ENCODE measurements at places on chromosomes 2 and 18.

DNA sequence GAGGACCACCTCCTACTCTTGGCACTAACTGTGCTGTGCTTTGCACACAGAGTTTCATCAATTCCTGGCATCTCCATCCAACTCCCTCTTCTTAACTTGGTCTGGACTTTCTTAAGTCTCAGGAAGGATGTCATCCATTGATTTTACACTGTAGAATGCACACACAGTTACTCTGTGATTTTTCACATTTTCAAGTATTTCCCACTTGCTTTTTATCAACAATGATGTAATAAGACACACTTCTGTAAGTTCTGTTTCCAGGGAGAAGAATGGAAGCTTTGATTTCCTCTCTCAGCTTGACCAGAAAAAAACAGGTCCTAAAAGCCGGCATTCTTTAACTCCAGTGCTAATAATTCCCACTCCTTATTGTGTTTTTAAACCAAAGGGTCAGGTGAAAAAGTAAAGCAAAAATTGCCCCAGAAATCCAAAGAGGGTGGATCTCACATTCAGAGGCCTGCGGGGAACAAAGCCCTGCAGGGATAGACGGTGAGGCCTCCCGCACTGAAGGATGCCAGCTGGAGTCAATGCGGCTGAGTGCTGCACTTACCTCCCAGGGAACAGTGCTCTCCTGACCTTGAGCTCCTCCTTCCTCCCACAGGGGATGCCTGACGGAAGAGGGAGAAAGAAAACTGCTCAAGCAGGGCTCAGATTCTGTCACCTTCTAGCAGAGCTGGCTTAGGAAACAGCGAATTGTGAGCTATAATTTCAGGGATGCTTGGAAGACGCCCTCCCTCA, 83.1 kb downstream of the PDCL3 start:
- DNase-seq, result no peak

DNA sequence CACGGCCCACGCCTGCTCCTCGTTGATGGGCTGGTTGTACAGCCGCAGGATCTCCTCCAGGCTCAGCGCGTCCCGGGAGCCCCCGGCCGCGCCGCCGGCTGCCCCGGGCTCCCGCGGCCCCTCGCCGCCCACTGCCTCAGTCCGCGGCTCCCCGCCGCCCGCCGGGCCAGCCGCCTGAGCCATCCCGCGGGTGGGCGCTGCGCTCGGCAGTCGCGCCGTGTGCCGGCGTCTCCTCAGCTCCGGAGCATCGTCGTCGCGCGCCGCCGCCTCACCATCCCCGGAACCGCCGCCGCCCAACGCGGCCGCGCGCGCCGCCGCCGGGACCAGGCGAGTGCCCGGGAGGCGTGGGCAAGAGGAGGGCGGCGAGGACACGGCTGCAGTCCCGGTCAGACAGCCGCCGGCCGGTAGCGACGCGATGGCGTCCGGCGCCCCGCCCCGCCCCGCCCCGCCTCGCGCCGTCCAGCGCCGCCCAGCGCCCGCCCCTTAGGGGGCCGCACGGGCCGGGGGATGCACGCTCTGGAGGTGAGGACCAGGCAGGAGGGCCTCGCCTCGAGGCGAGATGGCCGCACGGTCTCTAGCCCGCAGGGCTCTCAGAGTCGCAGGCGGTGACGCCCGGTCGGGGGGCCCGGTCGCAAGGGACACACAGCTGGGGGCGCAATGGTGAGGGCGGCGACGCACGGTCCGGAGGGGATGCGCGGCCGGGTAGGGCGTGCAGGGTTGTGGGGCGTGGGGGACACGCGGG, at the start of gene SPIRE1:
Gene SPIRE1 (minus strand): TSS at position 424 of the 742 bp plus-strand sequence. CDS start 241 bp downstream, at position 183.
- no peak for DNase-seq

- no peak for DNase-seq
Measured at GRCh38 chr18:79372991-79373390, 22.7 kb upstream of the NFATC1 start.

- DNase-seq, result no peak
Measured at GRCh38 chr18:35716169-35716831, 134.8 kb downstream of the GALNT1 start.

DNA sequence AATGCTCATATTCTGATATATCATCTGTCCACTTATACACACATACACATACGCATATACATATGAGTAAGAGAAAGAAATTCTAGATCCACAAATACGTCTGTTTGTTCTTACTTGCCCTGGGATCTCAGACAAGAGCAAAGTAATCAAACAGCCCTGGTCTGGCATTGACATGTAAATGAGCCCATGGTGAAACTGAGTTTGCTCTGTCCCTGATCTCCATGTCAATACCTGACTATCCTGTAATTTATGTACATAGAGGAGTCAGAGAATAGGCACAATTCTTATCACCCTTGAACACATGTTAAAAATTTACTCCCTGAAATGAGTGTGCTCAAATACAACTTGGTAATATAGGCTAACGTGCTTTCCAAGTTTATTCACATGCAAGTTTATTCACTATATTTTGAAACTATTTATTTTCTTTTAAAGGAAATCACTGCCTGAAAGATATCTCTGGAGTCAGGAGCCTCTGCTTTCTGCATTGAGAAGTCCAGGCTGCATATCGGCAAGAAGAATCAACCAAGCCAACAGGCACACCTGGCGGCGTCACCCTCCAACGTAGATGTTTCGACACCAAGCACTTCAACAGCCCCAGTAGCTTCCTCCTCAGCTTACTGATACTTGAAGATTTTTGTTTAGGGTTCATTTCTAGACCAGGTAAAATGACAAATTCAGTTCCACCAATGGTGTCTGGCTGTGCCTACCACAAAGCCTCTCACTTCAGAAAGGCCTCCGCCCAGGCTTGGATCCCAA, 100.6 kb downstream of the CMPK2 start:
- DNase-seq, result no peak

GRCh38 chr2:26986576-26986975, 16.1 kb downstream of the MAPRE3 start:
- no peak for DNase-seq

DNA sequence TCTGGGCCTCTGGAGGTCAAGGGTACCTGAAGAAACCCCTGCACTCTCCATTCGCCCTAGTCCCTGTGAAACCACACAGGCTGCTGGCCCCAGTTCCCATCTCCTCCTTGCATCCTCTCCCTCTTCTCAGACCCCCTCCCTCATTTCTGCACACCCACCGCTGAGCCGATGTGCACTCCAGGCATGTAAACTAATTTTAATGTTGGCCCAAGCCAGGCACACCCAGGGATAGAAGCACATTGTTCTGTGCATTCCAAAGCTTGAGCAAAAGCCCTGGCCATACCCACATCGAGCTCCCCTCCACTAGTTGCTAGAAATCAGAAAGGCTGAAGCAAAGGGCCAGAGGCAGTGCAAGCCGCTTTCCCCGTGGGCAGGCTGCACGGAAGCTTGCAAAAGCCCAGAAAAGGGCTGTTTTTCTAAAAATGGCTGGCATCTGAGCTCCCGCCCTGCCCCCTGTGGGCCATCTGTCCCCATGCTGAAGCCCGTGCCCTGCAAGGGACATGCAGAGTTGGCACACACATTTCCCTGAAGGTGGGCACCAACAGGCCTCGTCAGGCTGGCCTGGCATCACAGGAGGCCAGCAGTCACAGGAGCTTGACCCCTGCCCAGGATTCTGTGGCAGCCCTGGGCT, 181.6 kb downstream of the SMAD7 start:
- no peak for DNase-seq

- DNase-seq, result no peak
Measured at GRCh38 chr2:239657992-239658391, 257.2 kb upstream of the HDAC4 start.

DNA sequence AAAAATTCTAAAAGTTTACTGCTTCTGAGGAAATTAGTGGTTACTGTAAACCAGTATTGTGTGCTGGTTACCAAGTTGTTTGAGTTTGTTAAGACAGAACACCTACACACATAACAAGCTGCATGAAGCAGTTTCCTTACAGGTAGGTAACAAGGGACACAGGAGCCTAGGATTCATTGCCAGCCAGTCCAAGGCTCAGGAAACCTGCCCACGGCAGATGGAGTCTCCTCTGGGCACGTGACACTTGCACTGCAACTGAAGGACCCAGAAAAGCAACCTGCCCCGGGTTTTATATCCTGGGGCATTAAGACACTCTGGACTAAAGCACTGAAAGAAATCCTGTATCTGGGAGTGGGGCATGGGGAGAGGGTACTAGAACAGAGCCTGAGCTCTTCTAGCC, 639.3 kb downstream of the ADCYAP1 start:
- no peak for DNase-seq

DNA sequence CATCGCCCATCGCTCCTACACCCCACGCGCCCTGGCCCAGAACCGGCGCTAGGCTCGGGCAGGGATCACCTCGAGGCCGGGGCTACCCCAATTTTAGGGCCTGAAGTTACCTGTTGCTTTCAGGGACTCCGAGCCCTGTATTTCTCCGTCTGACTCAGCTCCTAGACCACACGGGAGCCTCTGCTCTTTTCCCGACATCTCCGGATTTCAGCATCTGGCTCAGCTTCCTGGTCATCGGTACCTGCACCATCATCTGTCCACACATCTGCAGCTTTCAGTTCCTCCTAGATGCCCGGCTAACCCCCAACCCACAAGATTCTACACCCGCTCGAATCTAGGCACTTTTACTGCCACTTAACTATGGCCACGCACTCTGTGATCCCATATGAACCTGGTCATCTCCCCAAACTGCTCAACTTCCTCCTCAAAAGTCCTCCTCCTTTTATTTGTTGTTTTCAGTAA, 12.1 kb upstream of the HMSD start:
- no peak for DNase-seq

- no peak for DNase-seq
Measured at GRCh38 chr2:28047681-28048080, 157.2 kb downstream of the BABAM2 start.

DNA sequence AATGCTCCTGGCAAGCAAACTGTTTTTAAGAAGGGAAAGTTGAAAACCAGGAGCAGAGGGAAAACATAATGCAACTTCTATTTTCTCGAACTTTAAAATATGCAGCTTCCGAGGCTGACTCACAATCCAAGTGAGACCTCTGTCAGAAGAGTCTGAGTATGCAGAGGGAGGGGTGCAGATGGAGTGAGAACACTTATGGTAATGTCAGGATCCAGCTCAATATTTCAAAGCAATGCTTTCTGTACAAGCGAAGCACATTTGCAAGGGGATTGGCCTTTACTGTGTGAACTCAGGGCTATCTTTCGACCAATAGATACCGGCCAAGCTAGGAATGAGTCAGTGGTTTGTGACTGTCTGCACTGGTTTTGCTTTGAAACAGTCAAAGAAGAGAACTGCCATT, 242.7 kb downstream of the CNTNAP5 start:
- DNase-seq, result no peak

DNA sequence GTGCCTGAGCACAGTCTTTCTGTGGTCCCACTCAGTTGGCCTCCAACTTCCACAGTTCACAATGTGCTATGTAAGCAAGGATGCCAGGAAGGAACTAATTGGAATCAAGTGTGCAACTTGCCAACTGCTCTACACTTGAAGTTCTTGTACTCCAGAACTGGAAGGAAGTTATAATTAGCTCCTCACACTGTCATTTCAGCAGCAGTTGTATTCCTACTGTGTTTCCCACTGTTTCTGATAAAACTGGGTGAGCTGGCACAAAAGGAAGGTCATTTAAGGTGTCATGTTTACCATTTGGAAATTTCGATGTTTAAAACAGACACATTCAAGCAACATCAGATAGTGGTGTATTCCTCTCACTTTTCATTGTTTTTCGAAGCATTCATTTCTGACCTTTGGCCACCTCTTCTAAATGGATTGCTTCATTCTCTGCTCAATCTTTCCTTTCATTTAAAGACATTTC, 84.2 kb downstream of the ANTXR1 start:
- DNase-seq, result no peak

- no peak for DNase-seq
Measured at GRCh38 chr2:183089192-183089851, 10.8 kb downstream of the DUSP19 start.

- no peak for DNase-seq
Measured at GRCh38 chr2:55827855-55828254, 95.7 kb downstream of the EFEMP1 start.

- DNase-seq, result no peak
Measured at GRCh38 chr2:121037480-121037879, 247.5 kb downstream of the TFCP2L1 start.

DNA sequence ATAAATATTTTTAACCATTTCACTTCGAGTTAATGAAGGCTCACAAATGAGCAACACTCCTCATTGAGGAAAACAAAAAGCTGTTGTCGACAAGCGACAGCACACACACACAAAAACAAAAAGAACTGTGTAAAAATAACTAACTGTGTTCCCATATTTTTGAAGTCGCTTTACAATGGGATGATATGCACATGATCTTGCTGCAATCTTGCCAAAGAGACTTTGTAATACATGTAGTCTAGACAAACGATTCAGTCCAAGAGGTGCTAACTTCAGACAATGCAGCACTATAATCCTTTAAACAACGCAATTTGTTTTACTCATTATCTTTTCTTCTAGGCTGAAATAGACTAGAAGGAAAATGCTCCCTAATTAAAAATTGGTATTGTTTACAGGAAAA, 7.2 kb upstream of the USP34 start:
- no peak for DNase-seq

- no peak for DNase-seq
Measured at GRCh38 chr2:188865681-188866080, 108.5 kb upstream of the COL3A1 start.

GRCh38 chr2:86420913-86421312, 20.3 kb upstream of the KDM3A start:
- no peak for DNase-seq

DNA sequence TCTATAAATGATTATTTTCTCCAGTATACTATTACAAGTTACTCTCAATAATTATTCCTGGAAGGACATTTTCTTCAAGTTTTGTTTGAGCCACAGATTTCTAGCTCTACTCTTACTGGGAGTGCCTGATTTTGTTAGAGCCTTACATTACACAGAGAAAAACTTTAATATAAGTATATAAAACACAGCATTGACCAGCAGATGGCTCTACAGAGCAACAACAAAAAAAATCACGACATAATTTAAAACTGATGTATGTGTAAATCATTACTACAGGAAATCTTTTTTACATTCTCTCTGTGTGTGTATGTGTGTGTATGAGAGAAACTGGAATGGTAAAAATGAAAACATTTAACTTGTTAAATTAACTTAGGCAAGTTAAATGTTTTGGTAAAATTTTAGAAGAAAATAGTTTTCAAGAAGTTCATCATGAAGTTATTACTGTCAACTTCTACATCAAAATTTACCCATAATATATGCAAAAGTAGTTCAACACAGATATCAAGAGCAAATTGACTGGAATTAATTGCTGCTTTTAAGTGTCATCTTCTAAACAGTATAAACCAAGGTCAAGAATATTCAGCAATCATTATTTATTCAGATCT, 103.3 kb downstream of the MDH1 start:
- peak; percentile 1 for DNase-seq

GRCh38 chr2:164917296-164917903, 37.9 kb downstream of the SLC38A11 start:
- DNase-seq, result peak; percentile 3

- DNase-seq, result peak; percentile 51
Measured at GRCh38 chr2:38528008-38528442, 74.7 kb downstream of the HNRNPLL start.

GRCh38 chr2:144358979-144359541, 160.9 kb downstream of the ZEB2 start:
- no peak for DNase-seq

All from caudate nucleus (tissue), 63 donors.